ENCODE measurements at places on chromosomes 3 and 15.

GRCh38 chr15:59818336-59818735 lies 129.2 kb upstream of the BNIP2 start:
- DNase-seq = no peak

DNA sequence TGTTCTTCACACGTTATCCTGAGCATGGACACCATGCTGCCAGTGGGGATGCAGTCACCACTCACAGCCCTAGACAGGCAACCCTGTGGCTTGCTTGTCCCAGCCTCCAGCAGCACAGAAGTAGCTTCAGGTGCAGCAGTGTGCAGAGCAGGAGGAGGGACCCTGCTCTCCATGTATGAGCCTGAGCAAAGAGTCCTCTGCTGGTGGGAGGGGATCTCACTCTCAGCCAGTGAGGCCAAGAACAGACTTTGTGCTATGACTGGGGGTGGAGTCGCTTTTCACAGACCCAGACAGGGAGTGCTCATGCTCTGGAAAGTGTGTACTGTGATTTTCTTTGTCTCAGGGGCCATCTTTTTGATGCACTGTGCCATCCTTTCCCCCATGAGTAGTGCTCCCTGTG lies 66.1 kb upstream of the NDN start:
- DNase-seq = no peak

DNA sequence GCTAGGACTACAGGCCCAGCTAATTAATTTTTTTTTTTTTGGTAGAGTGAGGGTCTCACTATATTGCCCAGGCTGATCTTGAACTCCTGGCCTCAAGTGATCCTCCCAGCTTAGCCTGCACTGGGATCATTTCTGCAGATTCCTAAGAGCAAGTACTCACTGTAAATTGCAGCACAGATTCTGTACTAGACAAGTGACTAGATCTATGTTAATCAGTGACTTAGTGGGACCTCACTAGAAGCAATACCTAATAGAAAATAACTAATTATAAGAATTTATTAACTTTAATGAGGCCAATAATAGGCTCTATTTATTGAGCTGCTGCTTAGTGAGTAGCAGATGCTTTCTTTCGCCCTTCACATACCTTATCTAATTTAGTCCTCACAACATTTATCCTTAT lies 10.6 kb upstream of the UTS2B start:
- DNase-seq = no peak

- no peak for DNase-seq
Measured at GRCh38 chr15:46059921-46060594, 425.2 kb downstream of the SQOR start.

- no peak for DNase-seq
Measured at GRCh38 chr3:4906107-4906621, 73.1 kb upstream of the BHLHE40 start.

GRCh38 chr3:9730657-9731205 lies 804 bp upstream of the BRPF1 start:
- DNase-seq = no peak

DNA sequence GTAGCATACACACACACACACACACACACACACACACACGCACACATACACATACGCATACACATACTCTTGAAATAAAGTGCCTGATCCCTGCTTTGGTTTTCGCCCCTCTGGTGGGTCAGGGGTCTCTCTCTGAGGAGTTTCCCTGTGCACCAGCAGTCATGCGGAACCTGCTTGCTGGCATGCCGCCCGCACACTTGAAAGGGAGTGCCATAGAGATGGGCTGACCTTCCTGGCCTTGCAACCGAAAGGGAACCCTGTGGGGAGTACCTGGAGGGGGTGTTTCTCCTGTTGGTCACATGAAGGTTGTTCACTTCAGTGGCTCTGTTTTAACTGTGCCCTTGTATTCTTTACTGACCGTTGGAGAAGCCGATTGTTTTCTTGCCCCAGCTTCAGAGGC lies 752.3 kb downstream of the NR2F2 start:
- DNase-seq = no peak

- no peak for DNase-seq
Measured at GRCh38 chr3:71453822-71454511, 129.6 kb downstream of the FOXP1 start.

DNA sequence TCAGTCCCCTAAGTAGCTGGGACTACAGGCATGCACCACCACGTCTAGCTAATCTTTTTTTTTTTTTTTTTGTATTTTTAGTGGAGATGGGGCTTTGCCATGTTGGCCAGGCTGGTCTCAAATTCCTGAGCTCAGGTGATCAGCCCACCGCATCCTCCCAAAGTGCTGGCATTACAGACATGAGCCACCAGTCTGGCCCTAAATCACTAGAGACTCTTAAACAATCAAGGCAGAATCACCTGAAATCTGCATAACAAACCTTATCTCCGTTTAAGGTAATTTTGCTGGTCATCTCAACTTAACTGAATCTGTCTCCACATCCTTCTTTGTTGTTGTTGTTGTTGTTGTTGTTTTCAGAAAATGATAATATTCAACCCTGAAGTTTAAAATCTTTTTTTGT lies 5.6 kb upstream of the TRMT10C start:
- no peak for DNase-seq

DNA sequence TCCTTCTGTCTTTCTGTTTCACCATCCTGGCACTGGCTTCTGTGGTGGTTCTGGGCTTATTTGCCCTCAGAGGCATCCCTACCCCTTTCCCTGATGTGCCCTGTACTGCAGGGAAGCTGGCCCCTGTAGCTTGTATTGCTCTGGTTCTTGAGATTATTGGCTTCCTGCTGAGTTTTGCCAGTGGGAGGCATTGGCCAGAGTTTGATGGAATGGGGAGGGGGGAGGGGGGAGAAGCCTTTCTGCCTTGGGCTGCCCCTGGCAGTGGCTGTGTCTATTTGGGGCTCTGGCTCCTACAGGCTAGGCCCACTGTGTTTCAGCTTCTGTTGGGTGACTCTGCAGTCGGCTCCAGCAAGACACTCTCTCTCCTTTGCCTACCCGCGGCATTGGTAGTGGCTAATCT lies 41.6 kb upstream of the SEMA6D start:
- no peak for DNase-seq

DNA sequence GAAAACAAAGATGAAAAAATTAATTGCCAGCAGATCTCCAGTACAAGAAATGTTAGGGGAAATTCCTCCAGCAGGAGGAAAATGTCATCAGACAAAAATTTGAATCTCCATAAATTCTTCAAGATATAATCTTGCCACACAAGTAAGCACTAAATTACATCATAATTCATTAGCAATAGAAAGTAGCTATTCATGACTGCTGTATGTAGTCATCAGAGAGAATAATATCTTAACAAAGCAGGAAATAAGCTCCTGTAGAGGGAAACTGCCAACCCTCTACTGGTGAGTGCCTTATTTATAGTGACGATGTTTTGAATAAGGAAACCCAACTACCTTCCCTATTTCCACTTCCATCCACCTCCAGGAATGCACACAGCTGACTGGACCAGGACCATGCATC lies 15.8 kb upstream of the SLC27A2 start:
- DNase-seq = no peak

DNA sequence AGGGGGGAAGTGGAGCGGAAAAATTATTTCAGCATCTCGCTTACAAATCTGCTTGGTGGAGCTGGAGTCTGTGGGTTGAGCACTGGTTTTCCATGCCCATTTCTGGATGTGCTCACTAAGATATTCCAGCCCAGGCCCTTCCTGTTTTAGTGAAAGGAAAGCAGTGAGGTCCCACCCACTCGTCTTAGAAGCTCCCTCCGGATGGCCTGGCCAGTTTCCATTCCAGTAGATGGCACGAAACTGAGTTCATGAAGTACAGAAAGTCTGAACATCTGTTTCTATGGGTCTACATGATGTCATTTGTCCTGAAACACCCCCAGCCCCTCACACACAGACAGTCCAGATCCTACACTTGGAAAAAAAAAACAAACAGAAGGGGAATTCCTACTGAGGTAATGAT lies 31.9 kb upstream of the THSD4 start:
- DNase-seq = no peak

DNA sequence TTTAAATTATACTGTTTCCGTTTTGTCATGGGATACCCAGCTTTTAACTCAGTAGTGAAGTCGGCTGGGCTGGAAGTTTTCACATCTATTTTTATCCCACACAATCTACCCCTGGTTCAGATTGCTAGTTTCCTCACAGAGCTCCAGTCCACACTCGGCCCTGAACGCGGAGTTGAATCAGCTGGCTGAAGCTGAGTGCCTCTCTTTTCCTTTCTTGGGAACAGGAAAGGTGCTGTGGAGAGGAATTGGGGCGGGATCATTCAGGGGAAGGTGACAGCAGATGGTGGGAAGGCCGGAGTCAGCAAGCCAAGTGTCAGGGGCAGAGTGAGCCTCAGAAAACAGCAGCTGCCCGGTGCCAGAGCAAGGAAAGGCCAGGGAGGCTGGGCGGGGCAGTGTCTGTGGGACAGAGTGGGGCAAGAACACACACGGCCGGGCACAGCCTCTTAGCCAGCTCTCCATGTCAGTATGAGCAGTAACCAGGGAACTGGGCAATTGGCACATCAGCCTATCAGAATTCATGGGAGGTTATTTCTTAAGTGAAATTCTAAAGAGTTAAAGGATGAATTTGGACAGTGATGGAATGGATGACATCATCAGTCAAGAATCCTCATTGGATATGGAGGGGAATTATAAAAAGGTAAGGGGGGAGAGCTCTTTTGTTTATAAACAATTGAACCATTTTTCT lies 135.7 kb upstream of the IL12A start:
- no peak for DNase-seq

DNA sequence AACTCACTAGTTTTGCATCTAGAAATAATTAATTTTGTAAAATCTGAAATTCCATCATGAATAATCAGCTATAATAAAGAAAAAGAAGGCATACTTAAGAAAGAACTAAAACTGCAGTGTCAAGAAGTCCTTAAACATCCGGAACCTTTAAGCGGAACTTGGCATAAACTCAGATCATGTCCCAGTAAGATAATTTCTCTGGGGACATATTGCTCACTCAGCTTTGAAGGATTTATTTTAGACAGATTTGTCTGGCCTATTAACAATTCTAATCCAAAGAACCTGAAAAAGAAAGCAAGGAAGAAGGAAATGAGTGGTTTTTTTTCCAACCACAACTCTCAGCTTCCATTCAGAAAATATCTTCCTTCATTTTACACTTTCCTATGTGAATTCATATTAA lies 850.3 kb downstream of the ROBO1 start:
- no peak for DNase-seq

GRCh38 chr3:142796823-142797222 lies 73.0 kb downstream of the TRPC1 start:
- DNase-seq = no peak

DNA sequence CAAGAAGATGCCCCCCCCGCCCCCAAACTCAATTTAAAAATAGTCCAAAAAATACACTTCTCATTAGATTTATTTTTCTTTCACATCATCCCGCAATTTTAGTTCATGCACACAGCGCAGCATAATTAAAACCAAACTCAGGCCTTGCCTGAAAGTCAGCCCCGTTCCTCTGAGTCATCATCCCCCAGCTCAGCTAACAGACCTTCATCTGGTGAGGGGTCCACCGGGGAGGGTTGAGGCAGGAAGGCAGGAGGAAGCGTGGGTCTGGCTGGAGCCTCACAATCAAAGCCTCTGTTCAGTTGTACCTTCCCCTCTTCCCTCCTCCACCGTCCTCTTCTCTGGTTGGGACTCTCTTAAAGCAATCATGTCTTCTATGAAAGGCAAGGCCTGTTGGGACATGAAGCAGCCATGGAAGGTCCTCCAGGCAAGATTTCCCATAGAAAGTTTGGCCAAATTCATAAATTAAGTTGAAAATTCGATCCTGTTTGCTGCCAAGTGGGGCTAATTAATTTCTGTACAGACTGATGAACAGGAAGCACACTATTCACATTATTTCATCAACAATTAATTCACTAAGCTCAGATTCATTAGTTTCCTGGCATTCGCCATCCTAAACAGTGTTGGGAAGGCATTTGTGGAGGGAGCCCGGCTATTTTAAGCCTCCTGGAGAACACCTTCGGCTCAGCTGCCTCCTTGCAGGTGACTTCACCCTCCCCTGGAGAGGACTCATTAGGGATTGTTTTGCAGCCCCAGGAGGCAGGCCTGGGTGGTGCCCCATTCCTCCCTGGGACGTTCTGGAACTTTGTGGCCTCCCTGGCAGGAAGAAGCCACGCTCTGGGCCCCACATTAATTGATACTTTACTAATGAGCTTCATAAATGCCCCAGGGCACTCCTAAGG lies 72.3 kb upstream of the BNC1 start:
- DNase-seq = no peak

- no peak for DNase-seq
Measured at GRCh38 chr3:129379582-129380358, 48.7 kb downstream of the EFCAB12 start.

DNA sequence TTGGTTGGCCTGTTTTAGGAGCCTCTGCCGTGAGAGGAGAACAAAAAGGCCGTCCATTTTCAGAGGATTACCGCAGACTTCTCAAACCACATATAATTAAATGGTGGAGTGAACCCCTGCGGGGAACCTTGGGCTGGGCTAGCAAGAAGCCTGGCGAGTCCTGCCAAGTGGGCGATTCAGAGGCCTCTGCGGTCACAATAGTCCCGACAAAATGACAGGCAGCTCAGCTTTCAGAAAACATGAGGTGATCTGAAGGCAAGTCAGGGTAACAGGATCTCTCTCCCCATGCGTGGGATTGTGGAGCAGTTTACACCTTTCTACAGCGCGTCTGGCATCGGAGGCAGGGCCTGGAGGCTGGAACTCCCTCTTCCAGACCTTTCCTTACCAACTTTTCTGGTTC lies 134.8 kb downstream of the ASB7 start:
- DNase-seq = no peak

DNA sequence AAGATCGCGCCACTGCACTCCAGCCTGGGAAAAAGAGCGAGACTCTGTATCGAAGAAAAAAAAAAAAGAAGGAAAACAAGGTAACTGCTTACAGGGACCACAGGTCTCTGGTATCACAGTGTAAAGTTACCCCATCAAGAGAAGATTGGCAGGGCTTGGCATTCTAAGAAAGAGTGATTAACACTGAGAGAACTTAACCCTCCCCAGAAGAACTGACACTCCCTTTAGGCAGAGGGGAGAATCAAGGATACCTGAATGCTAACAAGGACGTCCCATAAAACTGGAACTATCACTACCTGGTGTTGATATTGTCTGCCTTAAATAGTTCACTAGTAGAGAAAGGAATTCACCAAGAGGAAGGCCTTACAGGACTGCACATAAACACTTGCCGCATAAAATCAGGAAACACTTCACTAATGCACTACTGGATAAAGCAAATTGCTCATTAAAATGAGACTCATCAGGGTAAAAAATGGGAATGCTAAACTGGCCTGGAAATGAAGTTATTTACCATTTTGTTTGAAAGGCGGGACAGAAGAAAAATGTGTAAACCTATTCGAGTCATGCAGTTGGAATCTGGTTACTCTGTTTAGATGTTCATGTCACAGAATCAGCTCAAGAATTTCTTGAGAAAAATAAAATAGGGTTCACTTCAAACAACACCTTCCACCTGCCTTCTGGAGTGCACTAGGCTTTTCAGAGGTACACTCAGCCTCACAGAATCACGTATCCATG lies 121.6 kb downstream of the FOXP1 start:
- DNase-seq = no peak

GRCh38 chr3:146249921-146250320 lies 984 bp downstream of the PLSCR4 start:
- DNase-seq = no peak

GRCh38 chr3:60250810-60251209 lies 1000.4 kb downstream of the FHIT start:
- DNase-seq = no peak
